Heart right ventricle (tissue), 16 donors: ENCODE measurements at places on chromosomes 6 and 20. TPM values are rescaled to one million over a fixed set of nuclear protein-coding genes. Genes with fewer than 3 reads are reported as not detected.

- DNase-seq = no peak
- no peak overlapping the region for H3K4me3 ChIP-seq
- no peak overlapping the region for H3K27ac ChIP-seq
- no peaks in the 10 kb centered on the region for H3K36me3 ChIP-seq
- no peaks in the 10 kb centered on the region for H3K27me3 ChIP-seq
- peaks cover 14% of the 10 kb centered on the region for H3K4me1 ChIP-seq
Measured at GRCh38 chr6:17740559-17741220, 34.0 kb upstream of the NUP153 start.

Gene PIGU
- total RNA-seq = 13.9 TPM

DNA sequence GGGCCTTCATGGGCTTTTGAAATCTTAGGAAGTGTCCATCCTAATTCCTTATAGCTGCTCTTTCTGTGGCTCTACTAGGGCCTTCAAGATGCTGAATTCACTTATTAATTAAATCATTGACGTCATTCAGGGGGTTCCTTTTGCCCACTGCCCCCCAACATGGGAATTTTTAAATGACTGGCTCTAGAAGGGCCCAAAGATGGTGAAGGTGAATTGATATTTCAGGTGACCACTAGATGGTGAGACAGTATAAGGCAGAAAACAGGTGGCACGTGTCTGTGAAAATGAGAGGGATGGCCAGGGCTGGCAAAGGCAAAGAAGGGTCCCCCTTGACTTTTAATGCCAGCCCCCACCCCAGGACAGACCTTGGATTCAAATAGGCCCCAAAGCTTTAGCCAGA is 11.8 kb downstream of the GNAS start:
- H3K4me3 ChIP-seq = no peak overlapping the region
- H3K27me3 ChIP-seq = peaks cover 28% of the 10 kb centered on the region
- H3K27ac ChIP-seq = no peak overlapping the region
- H3K36me3 ChIP-seq = no peaks in the 10 kb centered on the region
- no peaks in the 10 kb centered on the region for H3K4me1 ChIP-seq

Gene TRAM2
- 13.7 TPM for total RNA-seq

DNA sequence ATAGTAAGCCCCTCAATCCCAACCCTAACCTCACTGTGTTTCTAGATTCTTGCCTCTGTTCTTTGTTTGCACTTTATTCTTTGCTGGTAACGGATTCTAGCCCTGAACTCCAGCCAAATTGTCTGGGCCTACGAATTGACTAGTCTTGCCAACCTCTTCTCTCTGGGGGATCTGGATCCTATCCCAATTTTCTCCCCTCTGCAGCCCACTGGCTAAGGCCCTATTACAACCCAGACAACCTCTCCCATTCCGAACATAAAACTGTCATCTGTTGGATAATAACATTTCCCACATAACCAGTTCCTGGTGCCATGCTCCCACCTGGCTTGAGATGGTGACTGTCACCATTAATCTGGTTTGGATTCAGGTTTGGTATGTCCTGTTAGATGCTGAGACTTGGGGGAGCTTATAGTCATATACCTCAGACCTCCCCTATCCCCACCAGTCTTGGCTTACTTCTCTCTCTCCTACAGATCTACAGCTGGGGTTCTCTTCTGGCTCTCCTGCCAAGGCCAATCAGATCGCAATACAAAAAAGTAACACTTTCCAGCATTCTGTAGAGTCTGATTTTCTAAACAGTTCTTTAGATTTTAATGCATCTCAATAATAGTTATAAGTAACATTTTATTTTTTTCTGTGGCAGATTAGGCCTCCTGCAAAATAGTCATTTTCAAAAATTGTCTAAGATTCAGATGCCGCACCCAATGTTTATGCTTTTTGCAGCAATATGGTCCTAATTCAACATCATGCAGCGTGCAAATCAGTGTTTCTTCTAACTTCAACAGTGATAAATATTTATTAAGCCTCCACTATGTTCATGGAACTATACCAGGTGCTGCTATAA is 29.8 kb upstream of the AHI1 start:
- H3K27ac ChIP-seq = no peak overlapping the region
- no peak for DNase-seq
- H3K4me3 ChIP-seq = no peak overlapping the region
- H3K36me3 ChIP-seq = no peaks in the 10 kb centered on the region

Gene SLC25A27
- 17.0 TPM for total RNA-seq

- no peak overlapping the region for H3K4me3 ChIP-seq
- peaks cover 21% of the 10 kb centered on the region for H3K4me1 ChIP-seq
- H3K36me3 ChIP-seq = no peaks in the 10 kb centered on the region
Measured at GRCh38 chr6:38310061-38310460, 329.7 kb downstream of the BTBD9 start.

DNA sequence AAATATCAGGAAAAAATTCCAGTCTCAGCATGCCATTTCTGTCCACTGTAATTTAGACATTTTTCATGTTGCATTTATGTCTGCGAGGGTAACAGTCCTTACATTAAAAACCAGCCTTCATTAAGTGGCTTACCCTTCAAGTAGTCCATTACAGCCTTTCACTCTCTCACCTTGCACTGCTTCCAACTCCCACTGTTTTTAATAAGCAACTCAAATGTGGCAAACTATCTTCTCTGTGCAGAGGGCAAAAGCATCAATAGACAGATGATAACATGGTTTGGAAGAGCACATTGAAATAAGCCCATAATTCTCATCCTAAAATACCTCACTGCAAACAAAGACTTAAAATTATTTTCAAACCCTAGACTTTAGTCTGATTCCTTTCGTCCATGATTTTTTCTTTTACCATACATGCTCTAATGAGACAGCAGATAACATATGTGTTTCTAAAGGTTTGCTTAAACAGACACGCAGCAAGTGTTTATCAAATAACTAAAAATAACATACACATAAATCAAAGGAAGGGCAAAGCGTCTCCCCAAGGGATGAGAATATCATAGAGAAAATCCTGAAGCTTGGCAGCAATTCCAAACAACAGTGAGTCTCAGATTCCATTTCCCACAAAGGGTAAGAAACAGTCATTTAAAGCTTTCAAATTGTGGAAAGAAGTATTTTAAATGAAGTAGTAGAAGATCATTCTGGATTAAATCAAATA is 130.4 kb downstream of the PTPRK start:
- H3K36me3 ChIP-seq = no peaks in the 10 kb centered on the region
- no peak overlapping the region for H3K4me3 ChIP-seq
- H3K27me3 ChIP-seq = no peaks in the 10 kb centered on the region
- DNase-seq = no peak

Gene SASH1
- 36.3 TPM for total RNA-seq

Gene TRIM27
- total RNA-seq = 16.6 TPM

DNA sequence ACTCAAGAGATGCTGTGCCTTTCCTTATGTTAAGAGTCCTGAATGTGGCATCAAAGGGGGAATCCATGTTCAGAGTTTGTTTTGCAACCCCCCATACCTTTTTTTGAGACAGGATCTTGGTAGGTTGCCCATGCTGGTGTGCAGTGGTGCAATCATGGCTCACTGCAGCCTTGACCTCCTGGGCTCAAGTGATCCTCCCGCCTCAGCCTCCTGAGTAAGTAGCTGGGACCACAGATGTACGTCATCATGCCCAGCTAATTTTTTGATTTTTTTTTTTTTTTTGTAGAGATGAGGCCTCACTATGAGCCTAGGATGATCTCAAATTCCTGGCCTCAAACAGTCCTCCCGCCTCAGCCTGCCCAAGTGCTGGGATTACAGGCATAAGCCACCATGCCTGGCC is 16.5 kb downstream of the PTPRA start:
- H3K27me3 ChIP-seq = no peaks in the 10 kb centered on the region
- H3K36me3 ChIP-seq = no peaks in the 10 kb centered on the region
- H3K27ac ChIP-seq = no peak overlapping the region
- no peak for DNase-seq
- H3K4me1 ChIP-seq = no peaks in the 10 kb centered on the region
- H3K4me3 ChIP-seq = no peak overlapping the region

GRCh38 chr20:21520702-21521595 is 7.1 kb upstream of the NKX2-2 start:
- DNase-seq = no peak
- no peak overlapping the region for H3K4me3 ChIP-seq
- H3K36me3 ChIP-seq = no peaks in the 10 kb centered on the region
- no peak overlapping the region for H3K27ac ChIP-seq
- H3K4me1 ChIP-seq = peaks cover 13% of the 10 kb centered on the region

Gene GSTA2
- not detected for total RNA-seq

- no peak overlapping the region for H3K27ac ChIP-seq
- DNase-seq = no peak
- H3K4me3 ChIP-seq = no peak overlapping the region
- no peaks in the 10 kb centered on the region for H3K4me1 ChIP-seq
Measured at GRCh38 chr6:137754866-137755265, 112.2 kb upstream of the TNFAIP3 start.

Gene OR2B6
- not detected for total RNA-seq

DNA sequence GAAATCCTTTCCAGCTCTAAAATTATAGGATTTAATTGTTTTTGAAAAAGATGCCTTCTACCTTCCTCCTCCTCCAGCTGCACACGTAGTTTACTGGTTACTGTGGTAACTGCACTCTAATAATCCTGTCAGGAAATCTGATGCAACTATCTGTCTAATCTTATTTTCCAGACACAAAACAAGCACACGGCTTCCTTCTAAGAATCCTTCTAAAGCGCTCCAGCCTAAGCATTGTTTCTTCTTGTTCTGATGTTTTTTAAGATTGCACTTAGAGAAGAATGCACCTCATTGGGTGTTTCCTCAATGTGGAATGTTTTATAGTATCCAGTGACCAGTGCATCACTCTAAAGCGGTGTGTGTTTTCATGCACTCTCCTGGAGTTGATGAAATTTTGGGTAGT is 63.6 kb downstream of the CARMIL1 start:
- no peaks in the 10 kb centered on the region for H3K36me3 ChIP-seq
- no peak overlapping the region for H3K4me3 ChIP-seq
- H3K27ac ChIP-seq = no peak overlapping the region
- H3K4me1 ChIP-seq = no peaks in the 10 kb centered on the region
- DNase-seq = no peak

GRCh38 chr6:30267423-30267822 is 54.2 kb upstream of the TRIM26 start:
- DNase-seq = no peak
- H3K27ac ChIP-seq = no peak overlapping the region
- no peaks in the 10 kb centered on the region for H3K27me3 ChIP-seq
- H3K4me1 ChIP-seq = no peaks in the 10 kb centered on the region
- no peak overlapping the region for H3K4me3 ChIP-seq
- H3K36me3 ChIP-seq = no peaks in the 10 kb centered on the region

GRCh38 chr6:40287296-40287850 is 299.8 kb downstream of the LRFN2 start:
- no peak overlapping the region for H3K4me3 ChIP-seq
- no peaks in the 10 kb centered on the region for H3K36me3 ChIP-seq
- no peak overlapping the region for H3K27ac ChIP-seq
- no peak for DNase-seq
- H3K27me3 ChIP-seq = peaks cover 36% of the 10 kb centered on the region
- no peaks in the 10 kb centered on the region for H3K4me1 ChIP-seq

DNA sequence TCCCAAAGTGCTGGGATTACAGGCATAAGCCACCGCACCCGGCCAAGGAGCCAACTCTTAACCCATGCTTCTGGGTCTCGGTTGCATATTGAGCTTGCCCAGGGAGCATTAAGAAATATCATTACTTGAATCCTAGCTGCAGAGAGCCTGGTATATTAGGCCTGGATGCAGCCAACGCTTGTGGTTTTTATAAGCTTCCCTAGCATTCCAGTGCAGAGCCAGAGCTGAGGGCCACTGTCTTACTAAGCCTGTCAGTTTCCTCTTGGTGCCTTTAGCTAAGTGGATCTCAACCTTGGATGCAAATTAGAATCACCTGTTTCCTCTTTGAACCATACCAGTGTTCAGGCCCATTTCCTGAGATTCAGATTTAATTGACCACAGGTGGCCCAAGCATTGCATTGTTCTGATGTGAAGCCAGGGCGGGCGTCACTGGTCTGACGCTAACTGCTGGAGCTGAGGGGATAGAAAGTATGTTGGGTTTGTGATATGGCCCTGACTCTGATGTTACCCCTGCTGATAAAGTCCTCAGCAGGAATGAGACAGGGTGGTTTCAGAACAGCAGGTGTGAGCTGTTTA is 76.3 kb downstream of the BTBD3 start:
- no peak overlapping the region for H3K27ac ChIP-seq
- no peaks in the 10 kb centered on the region for H3K36me3 ChIP-seq
- no peaks in the 10 kb centered on the region for H3K4me1 ChIP-seq
- no peak overlapping the region for H3K4me3 ChIP-seq
- DNase-seq = no peak

GRCh38 chr6:85017352-85017751 is 253.0 kb upstream of the TBX18 start:
- DNase-seq = no peak
- no peak overlapping the region for H3K4me3 ChIP-seq
- no peaks in the 10 kb centered on the region for H3K36me3 ChIP-seq

DNA sequence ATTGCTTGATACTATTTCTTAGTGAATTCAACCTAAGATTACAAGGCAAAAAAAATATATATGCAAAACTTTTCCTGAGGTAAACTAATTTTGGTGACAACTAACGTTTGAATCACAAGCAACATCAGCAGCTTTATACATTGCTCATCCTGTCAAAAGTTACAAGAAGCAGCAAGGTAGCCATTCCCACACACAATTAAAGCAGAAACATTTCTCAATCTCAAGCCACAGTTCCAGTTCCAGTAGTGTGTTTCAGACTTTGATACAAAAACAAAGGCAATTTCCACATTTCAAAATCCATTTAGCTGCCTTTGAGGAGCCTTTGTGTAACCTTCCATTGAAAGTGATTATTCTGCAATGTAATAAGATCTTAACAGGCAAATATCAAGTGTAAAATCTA is 191.0 kb downstream of the WDR27 start:
- H3K36me3 ChIP-seq = no peaks in the 10 kb centered on the region
- no peak for DNase-seq
- H3K4me1 ChIP-seq = no peaks in the 10 kb centered on the region
- no peak overlapping the region for H3K4me3 ChIP-seq
- H3K27me3 ChIP-seq = no peaks in the 10 kb centered on the region

- no peak overlapping the region for H3K4me3 ChIP-seq
- H3K4me1 ChIP-seq = no peaks in the 10 kb centered on the region
- H3K27ac ChIP-seq = no peak overlapping the region
Measured at GRCh38 chr20:8260837-8261251, 128.8 kb downstream of the PLCB1 start.

GRCh38 chr20:23265226-23265625 is 85.4 kb upstream of the NXT1 start:
- no peaks in the 10 kb centered on the region for H3K36me3 ChIP-seq
- H3K4me3 ChIP-seq = no peak overlapping the region
- H3K4me1 ChIP-seq = peaks cover 20% of the 10 kb centered on the region
- no peaks in the 10 kb centered on the region for H3K27me3 ChIP-seq

Gene KCNS1
- not detected for total RNA-seq
